HT1080 (cell line): ENCODE measurements at places on chromosomes 1 and 21.

DNA sequence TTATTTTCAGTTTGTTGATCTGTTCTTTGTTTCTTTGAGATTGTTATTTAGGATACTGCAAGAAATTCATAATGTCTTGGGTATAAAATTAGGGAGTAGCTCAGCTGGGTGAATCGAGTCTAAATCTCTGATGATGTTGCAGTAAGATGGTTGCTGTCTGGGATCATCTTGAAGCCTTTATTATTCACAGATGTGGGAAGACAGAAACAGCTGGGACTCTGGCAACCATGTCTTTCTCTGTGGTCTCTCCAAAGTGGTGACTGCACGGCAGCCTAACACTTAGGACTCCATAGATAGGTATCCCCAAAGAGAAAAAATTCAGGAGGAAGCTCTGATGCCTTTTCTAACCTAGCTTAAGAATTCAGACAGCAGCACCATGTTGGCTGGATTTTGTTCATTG is 52.7 kb downstream of the RAP1A start:
- DNase-seq: no peak

- DNase-seq: no peak
These were observed 87.0 kb upstream of the BTG3 start for GRCh38 chr21:17699524-17700189.

DNA sequence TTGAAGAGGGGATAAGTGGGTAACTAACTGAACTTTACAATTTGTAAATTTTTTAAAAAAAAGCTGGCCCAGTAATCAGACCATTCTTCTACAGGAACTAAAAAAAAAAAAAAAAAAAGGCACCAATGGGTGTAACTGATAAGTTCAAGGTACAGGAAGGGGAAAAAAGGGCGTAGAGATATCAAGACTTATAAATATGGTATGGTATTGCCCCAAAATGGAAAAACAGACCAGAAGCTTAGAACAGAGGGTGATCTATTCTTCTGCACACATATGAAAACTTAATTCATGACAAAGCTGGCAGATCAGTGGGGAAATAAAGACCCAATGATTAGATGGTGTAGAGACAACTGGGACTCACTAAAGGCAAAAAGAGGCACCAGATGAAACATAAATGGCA is 58.9 kb downstream of the LHX4 start:
- no peak for DNase-seq

DNA sequence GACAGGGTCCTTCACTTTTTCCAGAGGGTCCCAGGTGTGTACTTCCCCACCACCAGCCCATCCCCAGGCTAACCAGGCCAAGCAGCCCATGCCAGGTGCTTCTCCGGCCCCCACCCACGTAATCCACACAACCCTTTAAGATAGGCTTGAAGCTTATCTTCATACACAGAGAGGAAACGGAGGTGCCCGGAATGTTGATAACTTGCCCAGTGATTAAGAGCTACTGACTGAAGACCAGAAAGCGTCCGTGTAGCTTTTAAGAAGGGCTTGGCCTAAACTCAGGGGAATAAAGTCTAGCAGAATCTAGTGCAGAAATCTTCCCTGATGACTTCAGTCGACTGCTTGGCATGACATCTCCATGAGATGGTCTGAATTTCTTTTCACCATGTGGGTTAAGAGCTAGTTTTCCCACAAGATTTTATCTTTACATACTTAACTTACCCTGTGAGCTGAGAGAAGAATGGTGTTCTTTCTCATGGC is 138.7 kb downstream of the GALNT2 start:
- DNase-seq: no peak

- DNase-seq: no peak
These were observed 3.8 kb upstream of the EPB41 start for GRCh38 chr1:28910379-28911115.

GRCh38 chr1:21232044-21232443 is 55.3 kb upstream of the EIF4G3 start:
- DNase-seq: peak; percentile 53

DNA sequence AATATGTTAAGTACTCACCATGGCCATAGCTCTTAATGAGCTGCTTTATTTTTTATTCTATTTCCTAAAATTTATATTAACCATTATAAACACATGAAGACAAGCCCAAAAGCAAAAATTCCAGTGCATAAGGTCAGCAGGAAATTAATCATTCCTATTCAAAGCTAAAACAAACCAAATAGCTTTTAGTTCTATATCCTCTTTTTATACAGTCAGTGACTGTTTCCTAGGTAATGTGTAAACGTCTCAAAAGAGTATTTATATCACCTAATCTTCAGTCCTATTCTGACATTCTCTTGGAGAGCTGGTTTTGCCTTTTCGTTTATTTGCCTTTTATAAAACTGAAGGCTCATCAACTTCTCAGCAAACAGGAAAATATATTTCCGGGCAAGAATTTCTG is 4.2 kb downstream of the GOLPH3L start:
- peak; percentile 15 for DNase-seq

GRCh38 chr1:8578132-8578877 is 239.1 kb downstream of the RERE start:
- no peak for DNase-seq

GRCh38 chr1:93000291-93000690 is 39.0 kb upstream of the DIPK1A start:
- no peak for DNase-seq

GRCh38 chr21:45592208-45592619 is 50.0 kb upstream of the SLC19A1 start:
- DNase-seq: no peak

- DNase-seq: no peak
These were observed 27.7 kb downstream of the SPATA45 start for GRCh38 chr1:212819726-212820125.

GRCh38 chr21:34537838-34538237 is 25.8 kb upstream of the KCNE1 start:
- no peak for DNase-seq

DNA sequence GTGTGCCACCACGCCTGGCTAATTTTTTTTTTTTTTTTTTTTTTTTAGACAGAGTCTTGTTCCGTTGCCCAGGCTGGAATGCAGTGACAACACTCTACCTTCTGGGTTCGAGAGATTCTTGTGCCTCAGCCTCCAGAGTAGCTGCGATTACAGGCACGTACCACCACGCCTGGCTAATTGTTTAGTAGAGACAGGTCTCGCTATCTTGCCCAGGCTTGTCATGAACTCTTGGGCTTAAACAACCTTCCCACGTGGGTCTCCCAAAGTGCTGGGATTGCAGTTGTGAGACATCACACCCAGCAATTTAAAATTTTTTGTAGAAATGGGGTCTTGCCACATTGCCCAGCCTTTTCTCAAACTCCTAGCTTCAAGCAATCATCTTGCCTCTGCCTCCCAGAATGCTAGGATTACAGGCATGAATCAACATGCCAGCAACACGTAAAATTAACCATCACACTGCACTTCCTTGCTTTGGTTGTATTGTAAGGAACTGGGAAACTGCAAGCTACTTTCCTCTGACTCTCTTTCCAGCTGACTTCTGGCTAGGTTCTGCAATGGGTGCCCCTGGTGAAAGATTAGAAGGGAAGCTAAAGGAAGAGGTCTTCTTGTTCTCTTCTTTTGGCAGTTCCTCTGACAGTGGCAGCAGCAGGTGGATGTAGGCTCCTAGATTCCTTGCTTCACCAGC is 13.9 kb upstream of the IL6R start:
- DNase-seq: peak; percentile 25

DNA sequence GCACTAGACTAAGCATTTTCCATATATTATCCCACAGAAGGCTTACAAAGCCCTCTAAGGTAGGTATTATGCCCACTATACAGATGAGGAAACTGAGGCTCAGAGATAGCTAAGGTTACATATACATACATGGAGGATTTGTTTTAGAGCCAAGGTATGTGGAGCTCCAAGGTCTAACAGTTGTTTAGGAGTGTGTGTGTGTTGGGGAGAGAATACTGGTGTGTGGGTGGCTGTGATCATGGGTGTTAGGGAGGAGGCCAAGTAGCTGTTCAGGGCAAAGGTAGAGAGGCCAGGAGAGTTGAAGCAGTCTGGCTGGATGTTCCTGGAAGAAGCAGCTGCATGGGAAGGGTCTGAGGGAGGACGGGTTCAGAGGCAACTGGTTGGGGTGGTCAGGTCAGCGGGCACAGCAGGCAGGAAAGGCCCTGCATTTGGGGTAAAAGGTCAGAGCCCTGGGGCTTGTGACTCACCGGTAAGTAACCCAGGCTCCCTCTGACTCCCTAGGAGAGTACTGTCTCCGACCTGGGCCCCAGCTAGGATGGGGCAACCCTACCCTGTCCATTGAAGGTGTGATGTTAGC is 5.1 kb upstream of the LDLRAP1 start:
- DNase-seq: no peak

DNA sequence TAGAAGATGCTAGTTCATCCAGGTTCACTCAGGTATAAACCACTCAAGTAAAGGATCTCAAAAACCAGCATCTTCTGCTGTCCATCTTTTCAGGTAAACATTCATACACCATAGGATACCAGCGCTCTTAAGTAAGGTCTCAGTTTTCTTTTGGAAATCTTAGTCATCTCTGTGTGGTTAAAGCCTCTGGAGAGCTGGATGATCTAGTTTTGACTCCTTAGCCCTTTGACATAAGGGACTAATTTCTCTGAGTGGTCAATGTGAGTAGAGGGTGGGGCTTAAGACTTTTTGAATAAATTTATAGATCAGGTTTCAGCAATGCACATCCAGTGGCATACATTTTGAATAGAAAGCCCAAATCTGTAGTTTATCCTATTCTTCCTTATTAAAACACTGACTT is 92.3 kb downstream of the CTH start:
- peak; percentile 58 for DNase-seq

DNA sequence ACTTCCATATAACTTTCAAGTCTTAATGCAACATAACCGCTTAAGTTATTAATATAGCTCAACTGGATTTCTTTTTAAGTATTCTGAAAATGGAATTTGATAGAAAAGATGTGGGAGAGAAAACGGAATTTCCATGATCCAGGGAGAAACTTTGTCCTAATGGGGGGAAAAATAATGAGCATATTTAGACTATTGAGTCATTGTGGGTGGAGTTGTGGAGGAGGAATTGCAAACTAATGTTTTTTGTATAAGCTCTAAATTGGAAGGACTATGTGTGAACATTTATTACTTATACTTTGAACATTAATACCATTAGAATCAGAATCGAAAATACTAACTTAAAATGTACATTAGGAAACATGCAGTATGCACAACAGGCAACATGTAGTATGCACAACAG is 159.9 kb upstream of the NEGR1 start:
- no peak for DNase-seq

GRCh38 chr1:212247179-212247721 is 38.0 kb upstream of the PPP2R5A start:
- no peak for DNase-seq

DNA sequence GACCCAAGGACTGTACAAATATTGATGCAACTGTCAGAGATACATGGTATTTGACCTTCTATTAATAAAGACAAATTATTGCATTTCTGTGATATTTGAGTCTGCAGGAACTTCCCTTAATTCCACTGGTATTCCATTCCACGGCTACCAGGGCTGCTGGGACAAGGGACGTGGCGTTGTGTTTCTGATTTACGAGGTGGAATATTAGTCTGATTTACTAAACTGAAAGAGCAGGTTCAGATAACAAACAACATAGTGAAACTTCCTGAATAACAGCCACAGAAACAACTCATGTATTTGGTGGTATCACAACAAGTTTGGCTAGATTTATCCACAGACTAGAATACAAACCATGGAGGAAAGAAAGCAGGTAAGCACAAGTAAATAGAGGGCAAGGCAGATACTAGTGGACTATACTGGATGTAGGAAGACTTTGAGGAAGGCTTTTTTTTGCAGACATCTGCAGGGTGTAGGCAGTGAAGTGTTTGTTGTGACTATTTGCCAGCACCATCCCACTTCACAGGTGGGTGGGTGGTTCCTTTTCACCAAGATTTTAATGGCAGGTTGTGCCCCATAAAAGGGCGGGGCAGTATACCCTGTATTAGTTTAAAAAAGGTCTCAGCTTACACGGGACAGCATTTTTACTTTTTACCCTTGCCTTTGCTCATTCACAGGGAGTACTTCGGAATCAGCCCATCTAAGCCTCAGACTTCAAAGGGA is 100.4 kb downstream of the FGGY start:
- DNase-seq: no peak

GRCh38 chr21:45524756-45525152 is 17.5 kb downstream of the SLC19A1 start:
- DNase-seq: no peak

- no peak for DNase-seq
These were observed 15.8 kb upstream of the ZC3H12A start for GRCh38 chr1:37458551-37458950.

- no peak for DNase-seq
These were observed 86.0 kb downstream of the UBIAD1 start for GRCh38 chr1:11358984-11359383.

- no peak for DNase-seq
These were observed 534.5 kb downstream of the USP25 start for GRCh38 chr21:16264319-16264718.

GRCh38 chr1:181090641-181091126 is 2.2 kb downstream of the IER5 start:
- DNase-seq: peak; percentile 41

GRCh38 chr1:59779949-59780348 is 34.8 kb upstream of the HOOK1 start:
- no peak for DNase-seq

DNA sequence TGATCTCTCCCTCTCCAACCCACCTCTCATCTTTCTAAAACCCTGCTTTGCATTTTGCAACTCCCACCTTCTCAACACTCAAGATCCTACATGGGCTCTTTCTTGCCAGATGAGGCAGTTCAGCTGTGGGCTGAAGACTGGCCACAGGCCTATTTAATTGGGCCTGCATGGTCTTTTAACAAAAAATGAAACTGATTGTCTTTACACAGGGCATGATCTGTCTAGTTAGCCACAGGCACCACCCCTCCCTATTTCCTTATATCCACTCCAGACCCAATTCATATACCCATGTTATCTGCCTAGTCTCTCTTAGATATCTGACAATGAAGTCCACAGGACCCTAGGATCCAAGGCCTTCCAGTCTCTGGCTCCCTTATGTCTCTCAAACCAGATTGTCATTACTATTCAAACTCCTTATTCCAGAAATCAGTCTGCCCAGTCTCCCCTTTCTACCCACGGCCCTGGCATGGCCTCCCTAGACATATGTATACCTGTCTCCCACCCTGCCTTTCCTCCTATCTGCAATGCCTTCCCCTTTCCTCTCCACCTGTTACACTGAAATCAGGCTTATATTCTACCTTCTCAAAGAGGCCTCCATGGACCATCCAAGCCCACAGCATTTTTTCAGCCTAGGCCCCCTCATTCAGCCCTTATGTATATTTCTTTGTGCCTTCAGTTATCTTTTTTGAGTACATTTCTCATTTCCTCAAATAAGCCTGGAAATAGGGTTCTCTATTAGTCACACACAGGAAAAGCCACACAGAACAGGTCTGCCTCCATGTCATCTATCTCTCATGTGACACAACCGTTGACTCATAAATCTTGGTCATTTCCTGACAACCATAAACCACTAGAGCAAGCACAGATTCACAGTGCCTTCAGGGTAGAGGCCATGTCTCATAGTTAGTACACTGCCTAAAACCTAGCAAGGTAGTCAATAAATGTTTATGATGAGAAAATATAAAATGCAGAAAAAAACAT is 39.0 kb downstream of the LPAR3 start:
- DNase-seq: peak; percentile 98

GRCh38 chr1:102470767-102471166 is 474.0 kb upstream of the OLFM3 start:
- no peak for DNase-seq

GRCh38 chr21:34887725-34888568 is 161.2 kb downstream of the RUNX1 start:
- peak; percentile 94 for DNase-seq
